HT1080 (cell line): ENCODE measurements at places on chromosomes 13 and 19. TPM values are rescaled to one million over a fixed set of nuclear protein-coding genes. Genes with fewer than 3 reads are reported as not detected.

The DLL3 gene
- 0.80 and 1.2 TPM in 2 replicates for total RNA-seq

The ZNF66 gene
- total RNA-seq = not detected in 2 replicates

The CCL25 gene
- not detected in 2 replicates for total RNA-seq

The ZNF154 gene
- total RNA-seq = not detected in 2 replicates

The ATP4A gene
- not detected in 2 replicates for total RNA-seq

The KCNC3 gene
- total RNA-seq = not detected in 2 replicates

The ZNF737 gene
- 0.07 and 0.96 TPM in 2 replicates for total RNA-seq

The PTH2 gene
- not detected in 2 replicates for total RNA-seq

The C13orf42 gene
- total RNA-seq = not detected in 2 replicates

- DNase-seq = no peak
These were observed 628.8 kb downstream of the SLITRK6 start for GRCh38 chr13:85170372-85170771.

DNA sequence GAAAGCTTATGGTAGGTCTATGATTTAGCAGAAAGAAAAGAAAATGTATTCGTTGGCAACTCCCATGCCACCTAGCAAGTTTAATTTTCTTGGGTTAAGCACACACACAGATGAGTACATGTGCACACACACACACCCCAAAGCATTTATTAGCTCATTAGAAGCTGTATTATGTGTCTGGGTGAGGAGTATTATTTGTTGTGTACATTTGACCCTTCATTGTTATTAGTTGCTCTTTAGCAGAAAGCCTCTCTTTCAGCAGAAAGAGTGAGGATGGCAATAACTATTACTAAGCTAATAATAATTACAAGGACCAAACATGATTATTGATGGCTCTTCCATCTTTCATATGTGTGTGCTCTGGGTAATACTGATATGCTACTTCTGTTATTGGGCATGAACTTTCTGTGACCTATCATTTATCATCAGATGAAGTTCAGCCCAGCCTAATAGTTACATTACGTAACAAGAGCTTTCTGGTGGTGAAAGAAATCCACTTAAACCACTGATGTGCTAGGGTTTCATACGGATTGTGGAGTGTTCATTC is 177.4 kb upstream of the OBI1 start:
- DNase-seq = no peak

- DNase-seq = no peak
These were observed 3.3 kb upstream of the NAPA start for GRCh38 chr19:47518139-47518538.

DNA sequence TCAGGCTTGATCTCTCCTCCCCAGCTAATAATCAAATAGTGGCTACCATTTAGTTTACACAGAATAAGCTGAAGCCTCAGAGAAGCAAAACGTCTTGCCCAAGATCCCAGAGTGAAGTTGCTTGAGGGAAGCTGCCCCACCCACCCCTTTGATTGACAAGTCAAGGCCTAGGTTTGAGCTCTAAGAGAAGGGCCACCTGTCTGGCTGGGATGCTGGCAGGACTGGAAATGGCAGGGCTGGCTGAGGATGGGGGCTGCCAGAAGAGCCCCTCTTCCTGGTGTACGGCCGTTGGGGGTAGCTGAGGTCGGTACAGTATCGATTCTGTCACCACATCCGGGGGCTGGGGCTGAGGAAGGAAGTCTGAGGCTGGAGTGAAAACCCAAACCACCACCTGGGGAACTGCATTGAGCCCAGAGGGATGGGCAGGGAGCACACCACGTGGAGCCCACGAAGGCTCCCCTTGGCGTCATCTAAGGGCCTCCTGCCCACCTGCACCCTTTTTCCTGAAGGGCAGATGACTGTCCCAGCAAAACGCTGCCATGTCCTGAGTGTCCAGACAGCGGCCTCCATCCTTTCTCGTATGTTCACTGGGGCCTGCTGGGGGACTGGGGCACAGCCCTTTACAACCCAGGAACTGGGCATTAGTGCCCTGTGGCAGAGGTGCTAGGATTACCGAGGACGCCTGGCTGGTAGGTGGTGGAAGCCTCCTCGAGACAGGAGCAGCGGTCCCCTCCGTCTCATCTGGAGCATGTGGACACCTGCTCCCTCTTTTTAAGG is 1.4 kb upstream of the PRKD2 start:
- no peak for DNase-seq

DNA sequence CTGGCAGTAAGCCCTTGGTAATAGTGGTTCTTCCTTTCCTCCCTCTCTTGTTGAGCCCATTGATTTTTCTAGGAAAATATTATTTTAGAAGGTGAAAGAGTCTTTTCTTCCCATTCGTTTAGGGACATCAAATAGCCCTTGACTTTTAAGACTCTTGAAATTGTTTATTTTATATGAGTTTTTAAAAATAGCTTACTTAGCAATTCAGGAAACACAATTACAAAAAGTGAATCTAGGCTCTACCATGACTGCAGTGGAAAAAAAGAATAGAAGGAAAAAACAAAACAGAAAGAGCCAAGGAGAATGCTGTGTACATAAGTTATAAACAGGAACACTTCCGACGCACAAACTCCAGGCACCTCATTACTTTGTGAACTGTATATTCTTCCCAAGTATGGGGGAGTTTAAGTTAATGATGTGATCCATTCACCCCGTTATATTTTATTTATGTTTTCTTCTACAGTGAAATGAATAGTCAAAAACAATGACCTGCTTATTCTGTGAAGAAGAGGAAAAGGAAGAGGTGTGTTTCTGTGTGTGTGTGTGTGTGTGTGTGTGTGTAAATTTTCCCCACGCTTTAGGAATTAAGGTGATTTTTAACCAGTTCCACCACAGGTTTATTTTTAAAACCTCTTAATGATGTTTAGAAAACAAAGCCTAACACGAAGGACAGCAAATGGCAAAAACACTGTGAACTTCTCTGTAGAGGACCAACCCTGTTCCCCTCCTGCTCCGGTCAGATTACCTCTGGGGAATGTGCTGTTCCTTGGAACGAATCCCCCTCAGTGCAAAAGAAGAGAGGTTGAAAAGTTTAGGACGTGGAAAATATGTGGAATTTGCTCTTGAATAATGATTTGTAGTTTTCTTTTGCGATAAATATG is 266.3 kb downstream of the KLF5 start:
- no peak for DNase-seq

DNA sequence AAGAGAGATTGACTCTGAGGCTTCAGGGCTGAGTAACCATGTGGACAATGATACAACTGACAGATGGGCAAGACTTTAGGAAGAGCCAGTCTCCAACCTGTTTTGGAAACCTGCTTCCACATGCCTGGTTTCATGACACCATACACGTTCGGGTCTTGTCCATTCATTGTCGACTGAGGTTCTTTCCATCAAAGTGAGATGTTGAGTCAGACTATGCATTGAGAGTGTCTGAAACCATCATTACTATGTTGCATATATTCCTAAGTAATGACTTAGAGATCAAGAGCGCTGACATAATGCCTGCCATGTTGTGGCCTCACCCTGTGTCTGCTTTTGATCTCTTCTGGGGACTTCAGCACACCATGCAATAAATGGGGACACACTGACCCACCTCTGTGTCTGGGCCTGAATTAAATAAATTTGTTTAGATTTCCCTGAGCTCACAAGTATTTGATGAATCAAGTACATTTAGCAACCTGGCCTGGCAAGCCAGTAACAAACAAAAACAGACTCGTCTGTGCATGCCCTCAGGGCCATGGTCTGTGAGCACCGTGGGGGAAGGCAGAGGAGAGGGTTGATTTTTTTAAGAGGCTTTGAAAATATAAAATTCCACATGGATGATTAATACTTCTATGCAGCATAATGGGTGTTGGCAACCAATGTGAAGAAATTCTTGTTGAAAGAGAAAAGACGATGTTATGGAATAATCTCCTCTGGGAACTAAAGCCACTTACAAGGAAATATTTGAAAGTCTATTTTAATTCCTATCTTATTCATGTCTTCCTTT is 49.9 kb upstream of the UBAC2 start:
- DNase-seq = peak; percentile 53
